ENCODE measurements at places on chromosomes 5 and 9.

- DNase-seq: no peak
Measured at GRCh38 chr5:10278658-10279279, 28.7 kb downstream of the CCT5 start.

GRCh38 chr9:20823051-20823450 lies 139.0 kb downstream of the FOCAD start:
- no peak for DNase-seq

- DNase-seq: no peak
Measured at GRCh38 chr5:56961746-56962145, 9.8 kb upstream of the MIER3 start.

- DNase-seq: no peak
Measured at GRCh38 chr5:79512471-79513307, 1.2 kb downstream of the HOMER1 start.

DNA sequence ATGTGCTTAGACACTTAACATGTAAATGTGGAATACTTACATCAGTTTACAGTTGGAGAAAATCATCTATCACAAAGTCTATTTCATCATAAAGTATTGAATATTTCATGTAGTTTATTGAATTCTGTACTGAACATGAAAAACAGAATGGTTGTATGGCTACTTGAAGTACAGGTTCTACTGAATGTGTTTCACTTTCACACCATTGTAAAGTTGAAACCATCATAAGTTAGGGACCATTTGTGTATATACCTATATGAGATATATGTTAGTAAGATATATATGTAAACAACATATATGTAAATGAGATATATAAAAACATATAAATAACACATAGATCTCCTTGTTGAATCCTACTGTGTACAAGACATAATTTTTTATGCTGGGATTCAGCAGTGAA lies 63.0 kb upstream of the TAF11L2 start:
- no peak for DNase-seq

GRCh38 chr9:21053851-21054250 lies 22.4 kb upstream of the HACD4 start:
- no peak for DNase-seq

- no peak for DNase-seq
Measured at GRCh38 chr9:129909851-129910250, 74.6 kb downstream of the USP20 start.

GRCh38 chr5:68557162-68557936 lies 341.8 kb downstream of the PIK3R1 start:
- DNase-seq: no peak

DNA sequence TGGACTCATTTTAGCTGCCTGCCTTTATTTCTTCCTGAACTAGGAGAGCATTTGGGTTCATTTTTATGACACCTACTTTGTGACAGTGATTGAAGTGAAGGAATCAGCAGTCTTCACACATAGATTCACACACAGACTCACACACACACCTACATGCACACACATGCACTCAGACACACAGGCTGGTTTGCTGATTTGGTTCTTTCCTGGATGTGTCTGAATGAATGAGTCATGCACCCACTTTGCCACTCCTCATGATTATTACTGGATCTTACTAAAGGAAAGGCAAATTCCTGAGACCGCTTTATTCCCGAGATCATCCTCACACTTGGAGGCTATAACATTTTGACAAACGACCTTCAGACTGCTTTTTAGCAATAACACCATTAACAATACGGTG lies 529.5 kb downstream of the AGTPBP1 start:
- DNase-seq: no peak

DNA sequence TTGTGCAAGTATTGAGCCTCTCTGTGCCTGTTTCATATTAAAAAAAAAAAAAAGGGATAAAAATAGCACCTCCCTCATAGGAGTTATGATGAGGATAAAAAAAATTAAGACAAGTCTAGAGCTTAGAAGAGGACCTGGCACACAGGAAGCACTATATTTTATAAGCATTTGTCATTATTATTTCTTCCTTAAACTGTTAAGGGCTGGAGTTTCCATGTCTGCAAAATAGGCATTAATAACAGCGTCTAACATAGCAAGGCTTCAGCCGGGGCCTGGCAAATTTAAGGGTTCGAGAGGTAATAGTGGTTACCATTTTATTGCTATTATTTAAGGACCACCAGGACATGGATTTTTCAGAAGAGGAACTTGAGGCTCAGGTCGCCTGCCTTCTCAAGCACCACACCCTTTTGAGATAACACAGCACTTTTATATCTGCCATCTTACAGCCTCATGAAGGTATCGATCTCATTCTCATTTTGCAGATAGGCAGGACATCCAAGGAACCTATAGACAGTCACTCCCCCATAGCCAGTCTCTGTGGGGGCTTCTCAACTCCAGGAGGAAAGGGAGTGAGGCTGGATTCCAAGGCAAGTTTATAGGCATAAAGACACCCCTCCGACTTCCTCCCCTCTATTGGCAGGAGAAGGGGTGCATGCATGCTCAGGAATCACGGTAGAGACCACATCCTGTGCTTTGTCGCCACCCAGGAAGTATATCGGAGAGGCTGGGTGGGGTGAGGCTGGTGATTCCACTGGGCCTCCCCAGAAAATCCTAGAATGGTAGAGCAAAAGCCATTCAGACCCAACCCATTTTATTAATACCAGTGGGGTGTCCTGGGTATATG lies 2.4 kb downstream of the ANXA6 start:
- peak; percentile 47 for DNase-seq

- no peak for DNase-seq
Measured at GRCh38 chr5:69011910-69012309, 81.9 kb upstream of the SLC30A5 start.

GRCh38 chr5:134456825-134457224 lies 45.1 kb upstream of the CDKN2AIPNL start:
- DNase-seq: no peak

DNA sequence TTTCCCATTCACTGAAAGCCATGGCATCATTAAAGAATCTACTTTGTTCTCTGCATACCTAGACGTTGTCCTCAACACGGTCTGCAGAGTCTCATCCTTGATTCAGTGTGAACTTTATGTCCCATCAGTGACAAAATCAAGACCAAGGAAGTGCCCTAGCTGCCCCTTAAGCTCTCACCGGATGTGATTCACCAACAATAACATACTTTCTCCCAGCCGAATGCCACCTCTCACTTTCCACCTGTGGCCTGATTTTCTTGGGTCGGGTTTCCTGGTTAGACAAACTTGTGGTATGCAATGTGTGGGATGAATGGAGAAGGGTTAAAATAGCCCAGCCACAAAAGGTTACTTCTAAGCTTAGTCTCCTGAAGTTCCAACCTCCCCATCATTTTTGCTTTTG lies 145.3 kb upstream of the PAPPA start:
- no peak for DNase-seq

DNA sequence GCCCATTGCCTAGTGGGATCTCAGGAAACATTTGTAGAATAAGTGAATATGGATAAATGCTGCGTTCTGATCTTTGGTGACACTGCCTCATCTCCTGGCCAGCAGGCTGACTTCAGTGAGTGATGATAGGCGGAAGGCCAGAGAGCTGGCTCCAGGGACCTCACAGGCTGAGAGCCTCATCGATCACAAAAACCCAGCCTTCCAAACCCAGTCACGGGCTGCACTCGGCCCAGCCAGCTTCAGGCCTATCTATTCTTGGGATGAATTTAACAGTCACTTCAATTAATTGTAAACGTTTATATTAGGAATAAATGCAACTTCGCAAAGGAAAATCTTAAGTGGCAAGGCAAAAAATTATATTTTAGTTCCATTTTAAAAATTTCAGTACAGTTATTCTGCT lies 201.6 kb downstream of the IRX2 start:
- no peak for DNase-seq

DNA sequence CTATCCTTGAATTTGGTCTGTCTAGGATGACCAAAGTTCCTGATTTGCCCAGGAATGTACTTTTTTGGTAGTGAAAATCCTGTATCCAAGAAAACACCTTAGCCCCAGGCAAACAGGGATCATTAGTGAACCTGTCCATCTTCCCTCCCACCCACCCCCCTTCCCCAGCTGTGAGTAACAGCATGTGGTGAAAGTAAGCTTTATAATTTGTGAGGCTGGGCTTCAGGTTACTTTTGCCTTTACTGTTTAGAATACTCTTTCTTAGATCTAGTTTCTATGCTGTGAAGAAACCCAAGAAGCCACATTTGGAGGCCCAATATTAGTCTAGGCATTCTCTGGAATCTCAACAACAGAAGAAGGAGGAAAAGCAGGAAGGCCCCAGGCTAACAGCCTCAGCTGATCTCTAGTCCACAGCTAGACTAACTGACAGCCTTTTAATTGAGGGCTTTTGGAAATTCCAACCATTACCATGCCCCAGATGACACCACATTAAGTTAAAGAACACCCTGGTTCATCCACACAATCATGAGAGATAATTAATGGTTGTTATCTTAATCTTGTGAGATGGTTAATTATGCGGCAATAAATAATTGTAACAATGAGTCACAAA lies 703.0 kb upstream of the NUDT12 start:
- DNase-seq: no peak

GRCh38 chr9:12091865-12092527 lies 601.2 kb upstream of the TYRP1 start:
- no peak for DNase-seq

- DNase-seq: no peak
Measured at GRCh38 chr9:75146229-75146628, 57.9 kb downstream of the OSTF1 start.

GRCh38 chr9:97633859-97634490 lies 354 bp downstream of the NCBP1 start:
- no peak for DNase-seq

DNA sequence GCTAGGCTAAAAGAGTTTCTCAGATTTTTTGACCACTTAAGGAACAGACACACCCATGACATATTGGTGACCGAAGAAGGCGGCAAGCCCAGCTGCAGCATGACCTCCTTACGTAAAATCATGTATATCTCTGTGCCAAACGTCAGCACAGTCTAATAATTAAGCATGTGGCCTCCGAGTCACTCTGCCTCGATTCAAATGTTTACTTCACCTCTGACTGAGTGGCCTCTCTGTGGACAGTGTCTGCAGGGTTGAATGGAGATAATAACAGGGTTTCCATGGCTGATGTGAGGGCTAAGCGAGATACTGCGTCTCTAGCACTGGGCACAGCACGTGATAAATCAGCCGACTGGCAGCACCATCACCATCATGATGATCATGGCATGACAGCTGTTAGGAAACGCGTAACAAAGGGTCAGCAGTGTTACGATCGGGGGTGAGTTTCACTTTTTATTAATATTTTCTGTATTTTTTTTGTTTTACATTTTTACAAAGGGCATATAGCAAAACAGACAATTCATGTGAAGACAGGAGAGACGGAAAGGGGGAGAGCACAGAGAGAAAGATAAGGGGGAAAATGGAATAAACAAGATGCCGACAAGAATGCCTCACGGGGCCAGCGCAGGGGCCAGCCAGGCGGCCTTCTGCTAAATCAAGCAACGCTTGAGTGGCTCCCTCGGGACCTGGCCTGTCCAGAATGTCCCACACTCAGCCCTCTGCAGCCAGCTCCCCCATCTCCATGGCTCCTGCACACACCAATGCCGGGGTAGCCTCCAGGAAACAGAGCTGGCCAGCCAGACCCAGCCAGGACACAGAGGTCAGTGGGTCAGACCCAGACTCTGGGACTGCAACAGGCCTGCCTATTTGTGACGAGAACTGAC lies 60.3 kb downstream of the ADAMTS2 start:
- DNase-seq: no peak

DNA sequence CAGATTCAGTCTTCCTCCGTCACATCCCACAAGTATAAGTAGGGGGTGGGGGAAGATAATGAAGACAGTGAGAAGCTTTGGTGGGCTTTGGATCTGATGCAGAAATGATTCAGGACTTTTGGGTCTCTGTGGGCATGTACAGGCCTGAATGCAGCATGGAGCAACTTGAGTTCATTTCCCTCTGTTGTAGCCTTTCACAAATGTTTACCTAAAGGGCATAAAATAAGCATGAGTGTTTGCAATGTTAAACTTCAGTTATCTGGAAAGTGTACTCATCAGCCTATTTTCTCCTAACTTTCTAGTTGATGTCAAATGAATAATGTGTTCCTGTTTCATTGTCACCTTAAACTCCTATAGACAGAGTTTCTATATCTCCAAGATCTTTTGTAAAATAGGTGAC lies 39.3 kb downstream of the GARNL3 start:
- DNase-seq: no peak

DNA sequence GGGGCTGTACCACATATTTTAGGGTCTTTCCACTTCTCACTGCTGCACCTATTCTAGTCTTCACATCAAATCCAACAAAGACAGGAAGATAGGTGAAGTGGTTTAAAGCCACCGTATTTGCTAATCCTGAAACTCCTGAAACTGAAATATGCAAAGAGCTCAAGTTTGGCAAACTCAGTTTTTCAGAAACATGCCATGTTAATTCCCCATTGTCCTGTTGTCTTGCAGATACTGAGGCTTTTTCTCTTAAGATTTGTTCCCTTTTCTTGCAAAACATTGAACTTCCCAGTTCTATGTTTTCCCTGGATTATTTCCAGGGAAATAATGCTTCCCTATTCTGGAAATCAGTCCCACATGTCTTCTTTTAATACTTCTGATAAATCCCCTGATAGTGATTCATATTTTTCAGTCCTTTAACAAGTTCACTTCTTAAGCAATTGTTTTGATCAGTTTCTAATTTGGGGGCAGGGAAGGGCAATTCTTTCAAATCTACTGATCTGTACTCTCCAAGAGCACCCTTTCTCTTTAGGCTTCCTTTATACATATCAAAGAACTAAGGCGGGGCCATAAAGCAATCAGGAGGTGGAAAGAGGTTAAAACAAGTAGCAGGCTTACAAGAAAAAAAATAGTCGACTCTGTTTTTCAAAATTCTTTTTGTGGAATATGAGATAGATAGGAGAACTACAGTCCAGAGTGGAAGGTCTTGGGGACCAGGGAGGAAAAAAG lies 648.5 kb downstream of the BNC2 start:
- no peak for DNase-seq

DNA sequence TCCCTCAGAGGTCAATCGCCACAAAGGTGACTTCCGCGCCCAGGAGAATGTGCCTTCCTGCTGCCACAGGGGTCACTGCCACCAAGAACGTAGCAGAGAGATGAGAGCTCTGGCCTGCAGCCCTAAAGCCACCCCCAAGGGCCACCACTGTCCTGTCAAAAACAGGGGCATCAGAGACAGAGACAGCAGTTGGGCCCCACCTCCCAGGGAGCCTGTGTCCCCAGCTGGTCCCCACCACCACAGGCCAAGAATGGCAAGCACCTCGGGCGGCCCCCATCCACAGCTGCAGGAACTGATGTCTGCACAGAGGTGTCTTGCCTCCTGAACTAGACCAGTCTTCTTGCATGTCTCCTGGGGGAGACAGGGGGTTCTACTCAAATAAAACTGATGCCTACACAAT lies 5.8 kb downstream of the SPATA31E1 start:
- no peak for DNase-seq

GRCh38 chr5:424301-425110 lies 18.5 kb upstream of the EXOC3 start:
- peak; percentile 37 for DNase-seq

GRCh38 chr5:1317921-1318565 lies 23.2 kb upstream of the TERT start:
- DNase-seq: no peak

- DNase-seq: peak; percentile 17
Measured at GRCh38 chr5:31186672-31187267, 6.7 kb upstream of the CDH6 start.

GRCh38 chr9:81575956-81576355 lies 113.4 kb downstream of the TLE1 start:
- peak; percentile 76 for DNase-seq

GRCh38 chr9:134870746-134871662 lies 9.6 kb upstream of the FCN2 start:
- no peak for DNase-seq

All from inflammatory macrophage treated with lipopolysaccharide for 1 hour (primary cell).